ENCODE measurements at places on chromosomes 7 and 10. TPM values are rescaled to one million over a fixed set of nuclear protein-coding genes. Genes with fewer than 3 reads are reported as not detected.

Gene DDC
- total RNA-seq = not detected

Gene P4HA1
- 29.7 TPM for total RNA-seq

Gene PDE6C
- not detected for total RNA-seq

Gene SSC4D
- total RNA-seq = 0.42 TPM

Gene INA
- total RNA-seq = 3.0 TPM

Gene H2BK1
- total RNA-seq = not detected
